ENCODE measurements at places on chromosomes 11 and 22.
A peak's percentile ranks its signal among the peaks of the same experiment; 100 is the strongest.

DNA sequence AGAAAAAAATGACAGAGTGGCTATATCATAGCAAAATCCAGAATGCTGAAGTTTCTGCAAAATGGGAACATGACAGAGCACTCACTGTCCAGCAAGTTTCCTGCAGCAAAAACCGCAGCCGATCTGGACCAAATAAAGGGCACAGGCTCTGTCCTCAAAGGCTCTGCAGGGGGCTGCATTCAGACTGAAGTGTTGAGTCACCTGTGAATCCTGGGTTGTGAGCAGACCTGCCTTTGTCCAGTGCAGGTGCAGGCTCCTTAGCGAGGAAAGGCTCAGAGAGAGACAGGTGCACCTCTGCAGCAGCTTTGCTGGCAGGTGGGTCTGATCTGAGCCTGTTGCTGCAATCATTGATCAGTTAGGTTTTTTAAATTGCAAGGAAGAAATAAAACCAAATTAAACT, 29.3 kb upstream of the NFAM1 start:
- DNase-seq, result peak; percentile 54

- no peak for DNase-seq
Observed at GRCh38 chr22:19691721-19692341, 22.5 kb upstream of the SEPTIN5 start.

DNA sequence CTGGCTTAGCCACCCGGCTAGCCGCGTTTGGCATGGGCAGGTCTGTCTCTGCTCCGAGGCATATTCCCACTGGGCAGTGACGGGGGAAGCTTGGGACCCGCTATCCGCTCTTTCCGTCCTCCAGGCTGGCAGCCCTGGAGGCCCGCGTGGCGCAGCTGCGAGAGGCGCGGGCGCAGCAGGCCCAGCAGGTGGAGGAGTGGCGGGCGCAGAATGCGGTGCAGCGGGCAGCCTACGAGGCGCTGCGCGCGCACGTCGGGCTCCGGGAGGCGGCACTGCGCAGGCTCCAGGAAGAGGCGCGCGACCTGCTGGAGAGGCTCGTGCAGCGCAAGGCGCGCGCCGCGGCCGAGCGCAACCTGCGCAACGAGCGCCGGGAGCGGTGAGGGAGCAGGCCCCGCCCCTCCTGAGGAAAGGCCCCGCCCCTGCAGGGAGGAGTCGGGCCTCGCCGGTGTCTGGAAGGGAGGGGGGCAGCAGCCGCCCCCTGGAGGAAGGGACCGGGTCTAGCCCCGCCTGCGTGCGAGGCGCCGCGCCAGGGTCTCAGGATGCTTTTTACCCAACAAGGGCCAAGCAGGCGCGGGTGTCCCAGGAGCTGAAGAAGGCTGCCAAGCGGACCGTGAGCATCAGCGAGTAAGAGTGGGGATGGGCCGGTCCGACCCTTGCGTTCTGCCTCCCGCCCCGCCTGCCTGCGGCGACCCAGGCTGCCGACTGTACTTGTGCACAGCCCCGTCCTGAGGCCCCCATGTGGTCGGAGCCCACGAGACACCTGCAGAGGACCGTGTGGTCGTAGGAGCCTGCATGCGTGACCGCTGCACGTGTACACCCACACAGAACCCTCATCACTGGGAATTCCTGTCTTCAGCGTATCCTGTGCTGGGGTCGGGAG, 7.9 kb downstream of the ATG16L2 start:
- peak; percentile 89 for DNase-seq

- peak; percentile 38 for DNase-seq
Observed at GRCh38 chr11:19951558-19952115, 208.6 kb downstream of the DBX1 start.

DNA sequence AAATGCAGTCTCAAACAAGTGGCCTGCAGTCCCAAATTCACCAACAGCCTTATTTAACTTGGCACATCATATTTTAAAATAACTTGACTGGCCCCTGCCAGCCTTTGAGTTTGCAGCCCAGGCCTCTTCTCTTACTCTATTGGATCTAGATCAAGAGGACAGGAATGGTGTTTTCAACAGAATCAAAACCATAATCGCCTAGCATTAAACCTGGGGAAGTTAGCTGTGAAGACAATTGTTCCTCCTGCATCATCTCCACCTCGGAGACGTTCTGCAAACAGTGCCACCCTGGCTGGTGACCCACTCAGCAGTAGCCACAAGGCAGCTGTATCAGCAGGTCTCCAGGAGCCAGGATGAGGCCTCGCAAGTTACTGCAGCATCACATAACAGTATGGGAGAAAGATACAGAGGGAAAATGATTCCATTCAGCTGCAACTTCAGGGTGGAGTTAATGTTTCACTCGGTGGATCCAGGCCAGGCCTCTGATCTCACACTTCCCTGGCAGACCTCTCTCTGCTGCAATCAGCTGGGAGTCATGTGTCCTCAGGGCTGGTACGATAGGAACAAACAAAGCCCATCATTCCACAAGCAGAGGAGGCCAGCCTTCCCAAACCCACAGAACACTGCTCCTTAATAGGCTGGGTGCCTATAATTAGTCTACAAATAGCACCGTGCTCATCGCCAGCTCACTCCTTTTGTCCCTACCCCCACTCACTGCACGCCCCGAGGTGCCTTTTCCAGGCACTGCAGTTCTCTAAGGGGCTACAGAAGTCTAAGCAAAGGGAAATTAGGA, 18.6 kb upstream of the SCN2B start:
- peak; percentile 56 for DNase-seq

DNA sequence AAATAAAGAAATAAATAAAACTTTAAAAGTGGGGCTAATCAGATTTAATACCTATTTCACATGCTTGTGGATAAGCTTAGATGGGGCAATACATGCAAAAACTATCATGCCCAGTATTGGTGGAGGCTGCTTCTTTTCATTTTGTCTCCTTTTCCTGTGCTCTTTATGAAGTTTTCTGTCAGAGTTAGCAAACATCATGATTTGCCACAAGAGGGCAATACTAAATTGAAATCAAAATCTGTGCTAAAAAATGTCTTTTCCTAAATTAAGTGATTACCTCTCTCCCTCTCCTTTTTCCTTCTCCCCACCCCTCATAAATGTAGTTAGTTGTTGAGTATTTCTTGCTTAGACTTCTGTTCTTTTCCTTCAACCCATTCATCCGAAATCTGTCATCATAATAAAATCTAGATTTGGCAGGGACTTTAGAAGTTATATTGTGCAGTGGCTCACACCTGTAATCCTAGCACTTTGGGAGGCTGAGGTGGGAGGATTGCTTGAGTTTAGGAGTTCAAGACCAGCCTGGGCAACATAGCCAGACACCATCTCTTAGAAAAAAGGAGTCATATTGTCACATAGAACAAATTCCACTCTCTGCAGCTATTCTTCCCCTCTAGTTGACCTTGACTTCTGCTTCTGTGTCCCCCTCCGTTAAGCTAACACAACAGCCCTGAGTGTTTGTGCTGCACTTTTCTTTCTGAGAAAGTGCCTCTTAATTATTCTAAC, 4.7 kb upstream of the ARHGAP42 start:
- DNase-seq, result no peak

GRCh38 chr11:127844876-127845275, 742.5 kb downstream of the ETS1 start:
- DNase-seq, result no peak

DNA sequence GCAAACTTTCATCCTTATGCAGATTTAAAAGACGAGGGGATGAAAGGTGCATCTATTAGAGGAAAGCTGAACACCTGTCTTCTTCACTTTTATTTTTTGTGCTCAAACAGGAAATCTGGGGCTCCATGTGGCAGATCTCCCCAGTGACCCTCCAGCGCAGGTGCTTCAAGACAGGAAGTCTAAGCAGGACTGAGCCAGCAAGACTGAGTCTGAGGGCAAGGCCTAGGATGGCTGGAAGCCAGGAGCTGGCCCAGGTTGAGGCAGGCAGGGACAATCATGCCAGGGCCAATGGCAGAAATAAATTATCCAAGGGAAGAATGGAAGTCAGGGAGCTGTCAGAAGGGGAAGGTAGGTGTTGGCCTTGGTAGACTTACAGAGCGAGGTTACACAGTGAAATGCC, 101.1 kb upstream of the SPON1 start:
- no peak for DNase-seq

DNA sequence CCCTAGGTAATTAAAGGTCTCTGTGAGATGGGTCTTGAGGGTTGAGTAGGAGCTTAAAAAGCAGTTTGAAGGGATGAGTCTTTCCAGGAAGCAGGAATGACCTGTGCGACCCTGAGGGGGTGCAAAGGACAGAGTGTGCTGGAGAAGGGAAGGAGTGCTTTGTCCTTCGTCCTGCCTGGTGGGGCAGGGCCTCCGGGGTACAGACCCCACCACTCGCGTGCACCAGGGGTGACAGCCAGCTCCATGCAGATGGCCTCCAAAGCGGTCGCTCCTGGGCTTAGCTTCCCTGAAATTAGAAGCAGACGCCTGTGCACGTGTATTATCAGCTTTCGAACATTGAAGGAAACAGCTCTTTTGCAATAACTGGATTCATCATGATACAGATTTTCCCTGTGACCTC, 959.8 kb downstream of the BRD1 start:
- DNase-seq, result no peak

DNA sequence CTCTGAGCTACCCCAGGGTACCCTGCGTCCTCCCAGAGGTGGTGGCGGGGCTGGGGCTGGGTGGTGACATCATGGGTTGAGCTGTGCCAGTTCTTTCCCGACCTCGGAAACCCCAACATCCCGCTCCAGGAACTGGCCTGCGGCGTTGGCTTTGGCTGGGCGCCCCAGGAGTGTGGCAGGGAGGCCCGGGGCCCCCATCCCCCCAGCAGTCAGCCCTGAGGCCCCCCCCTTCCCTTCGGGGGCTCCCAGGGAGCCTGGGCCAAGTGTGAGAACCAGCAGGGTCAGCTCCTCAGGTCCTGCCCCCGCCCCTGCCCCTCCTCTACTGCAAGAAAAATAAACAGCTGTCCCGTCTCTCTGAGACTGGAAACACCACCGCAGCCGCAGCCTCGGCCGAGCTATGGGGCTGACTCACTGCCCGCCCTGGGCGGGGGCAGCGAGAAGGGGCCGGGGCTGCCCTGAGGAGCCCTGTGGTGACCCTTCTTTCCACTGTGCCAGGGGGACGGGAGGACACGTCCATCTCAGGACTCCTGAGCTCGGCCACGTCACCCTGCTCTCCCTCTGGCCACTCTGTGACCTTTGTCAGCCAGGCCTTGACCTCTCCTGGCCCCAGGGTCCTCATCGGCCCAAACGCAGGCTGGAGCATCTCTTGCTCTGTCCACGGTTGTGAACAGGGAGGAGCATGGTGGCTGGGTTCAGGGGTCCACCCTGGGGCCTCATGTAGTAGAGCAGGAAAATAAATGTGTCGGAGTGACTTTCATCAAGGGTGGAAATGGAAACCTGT, 73.4 kb downstream of the WNT7B start:
- DNase-seq, result no peak

DNA sequence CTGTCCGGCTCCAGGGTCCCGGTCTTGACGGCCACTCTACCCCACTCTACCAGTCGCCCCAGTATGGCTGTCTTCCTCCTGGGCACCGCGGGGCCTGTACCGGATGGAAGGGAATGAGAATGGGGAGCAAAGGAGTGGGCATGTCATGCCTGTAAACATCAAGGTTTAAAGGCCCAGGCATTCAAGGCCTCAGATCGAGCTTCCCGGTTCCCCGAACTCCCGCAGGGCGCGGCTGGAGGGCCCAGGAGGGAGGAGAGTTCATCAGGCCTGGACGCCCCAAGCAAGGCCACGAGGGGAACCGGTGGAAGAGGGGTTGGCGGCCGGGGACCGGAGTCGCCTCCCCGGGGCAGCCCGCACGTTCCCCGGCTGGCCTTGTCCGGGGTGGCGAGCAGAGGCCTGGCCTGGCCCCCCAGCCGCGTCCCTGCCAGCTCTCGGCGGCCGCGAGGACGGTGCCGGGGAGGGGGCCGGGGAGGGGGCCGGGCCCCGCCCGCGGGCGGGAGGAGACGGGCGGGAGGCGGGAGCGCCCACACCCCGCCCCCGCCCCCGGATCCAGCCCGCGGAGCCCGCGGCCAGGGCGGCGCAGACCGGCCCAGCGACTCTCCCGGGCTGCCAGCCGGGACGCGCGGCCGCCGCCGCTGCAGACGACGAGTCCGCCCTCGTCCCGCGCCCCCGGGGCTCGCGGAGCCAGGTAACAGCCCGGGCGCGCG, at the start of gene CDC42EP1:
CDC42EP1 (plus strand) TSS at position 580 of the 707 bp plus-strand sequence. CDS start 5,870 bp downstream, outside the sequence.
- no peak for DNase-seq

DNA sequence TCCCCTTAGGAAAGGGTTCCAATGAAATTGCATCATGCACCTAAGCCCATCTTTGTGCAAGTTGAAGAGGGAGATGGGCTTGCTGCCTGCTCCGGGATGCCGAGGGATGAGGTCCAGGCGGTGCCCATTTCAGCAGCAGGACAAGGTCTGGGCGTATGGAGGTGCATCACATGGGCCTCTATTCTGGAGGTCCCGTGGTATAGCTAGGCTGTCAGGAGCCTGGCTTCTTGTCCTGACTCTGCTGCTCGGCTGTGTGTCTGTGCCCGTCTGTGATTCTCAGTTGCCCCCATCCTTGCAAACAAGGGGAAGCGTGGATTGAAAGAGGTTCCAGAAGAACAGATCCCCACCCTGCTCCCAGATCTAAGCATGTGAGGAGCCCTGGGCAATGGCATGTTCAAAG, 130.0 kb downstream of the OSBP2 start:
- DNase-seq, result no peak

- DNase-seq, result no peak
Observed at GRCh38 chr22:30371981-30372380, 15.2 kb downstream of the CCDC157 start.

- no peak for DNase-seq
Observed at GRCh38 chr11:131874070-131874469, 503.7 kb downstream of the NTM start.

DNA sequence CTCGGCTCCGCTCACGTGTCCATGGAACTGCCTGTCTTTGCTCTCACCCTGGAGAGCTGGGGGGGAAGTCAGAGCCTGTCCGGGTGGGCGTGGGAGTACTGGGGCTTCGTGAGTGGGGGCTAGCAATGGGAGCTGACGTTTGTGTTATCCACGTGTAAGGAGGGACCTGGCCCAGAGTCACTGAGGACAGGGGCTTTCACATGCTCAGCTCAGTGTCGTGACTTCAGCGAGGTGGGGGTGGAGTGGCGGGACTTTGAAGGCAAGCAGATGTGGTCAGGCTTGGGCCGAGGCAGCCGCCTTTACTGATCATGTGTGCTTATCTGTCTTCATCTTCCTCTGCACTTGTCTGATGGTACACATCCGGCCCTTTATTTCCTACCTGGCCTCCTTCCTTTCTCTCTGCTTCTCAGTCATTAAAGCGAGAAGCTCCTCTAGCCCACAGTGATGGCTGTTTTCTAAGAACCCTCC, 113.1 kb upstream of the NNMT start:
- no peak for DNase-seq

- no peak for DNase-seq
Observed at GRCh38 chr11:91407842-91408241, 816.8 kb upstream of the FAT3 start.

- DNase-seq, result no peak
Observed at GRCh38 chr11:69318093-69318420, 24.1 kb downstream of the MYEOV start.

GRCh38 chr22:27195494-27195893, 538.1 kb downstream of the MIAT start:
- no peak for DNase-seq

DNA sequence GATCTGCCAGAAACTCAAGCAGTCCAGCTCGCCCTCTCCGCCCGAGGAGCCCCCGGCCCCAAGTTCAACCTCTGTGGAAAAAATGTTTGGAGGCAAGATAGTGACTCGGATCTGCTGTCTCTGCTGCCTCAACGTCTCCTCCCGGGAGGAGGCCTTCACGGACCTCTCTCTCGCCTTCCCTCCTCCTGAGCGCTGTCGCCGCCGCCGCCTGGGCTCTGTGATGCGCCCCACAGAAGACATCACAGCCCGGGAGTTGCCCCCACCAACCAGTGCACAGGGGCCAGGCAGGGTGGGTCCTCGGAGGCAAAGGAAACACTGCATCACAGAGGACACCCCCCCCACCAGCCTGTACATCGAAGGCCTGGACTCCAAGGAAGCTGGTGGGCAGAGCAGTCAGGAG, 20.8 kb downstream of the USP35 start:
- no peak for DNase-seq

- no peak for DNase-seq
Observed at GRCh38 chr11:35598254-35599125, 19.8 kb upstream of the FJX1 start.
